Calu3 (cell line): ENCODE measurements at places on chromosomes 3 and 15. TPM values are rescaled to one million over a fixed set of nuclear protein-coding genes. Genes with fewer than 3 reads are reported as not detected.

GRCh38 chr3:171718493-171719185, 91.6 kb downstream of the PLD1 start:
- no peak for DNase-seq

DUOXA2 gene
- 0.34 TPM in 1 of 2 replicates, not detected in the other for total RNA-seq

FBXL22 gene
- 0.71 and 1.3 TPM in 2 replicates for total RNA-seq

GRCh38 chr3:13285007-13285567, 135.0 kb downstream of the NUP210 start:
- DNase-seq: no peak
